ENCODE measurements at places on chromosomes 2 and 18.
A peak's percentile ranks its signal among the peaks of the same experiment; 100 is the strongest.

DNA sequence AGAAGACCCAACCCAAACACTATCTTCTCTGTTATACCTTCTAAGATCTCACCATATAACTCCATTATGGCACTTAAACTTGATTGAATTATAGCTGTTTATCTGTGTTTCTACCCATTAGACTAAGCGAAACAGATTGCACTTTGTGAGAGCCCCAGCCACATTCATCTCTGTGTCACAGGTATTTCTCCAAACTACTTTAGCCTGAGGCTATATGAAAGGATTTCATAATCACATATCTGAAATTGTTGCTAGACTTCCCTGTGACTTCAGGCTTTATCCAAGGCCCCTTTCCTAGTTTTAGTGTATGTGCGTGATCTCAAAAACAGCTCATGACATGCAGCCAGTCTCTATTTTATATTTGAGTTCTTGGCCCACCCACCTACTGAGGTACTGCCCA is 745.0 kb upstream of the ACVR2A start:
- DNase-seq, result no peak

- DNase-seq, result peak; percentile 26
Observed at GRCh38 chr2:180523621-180524340, 456.6 kb upstream of the UBE2E3 start.

GRCh38 chr18:66048406-66048805 is 297.6 kb downstream of the CDH7 start:
- DNase-seq, result no peak

DNA sequence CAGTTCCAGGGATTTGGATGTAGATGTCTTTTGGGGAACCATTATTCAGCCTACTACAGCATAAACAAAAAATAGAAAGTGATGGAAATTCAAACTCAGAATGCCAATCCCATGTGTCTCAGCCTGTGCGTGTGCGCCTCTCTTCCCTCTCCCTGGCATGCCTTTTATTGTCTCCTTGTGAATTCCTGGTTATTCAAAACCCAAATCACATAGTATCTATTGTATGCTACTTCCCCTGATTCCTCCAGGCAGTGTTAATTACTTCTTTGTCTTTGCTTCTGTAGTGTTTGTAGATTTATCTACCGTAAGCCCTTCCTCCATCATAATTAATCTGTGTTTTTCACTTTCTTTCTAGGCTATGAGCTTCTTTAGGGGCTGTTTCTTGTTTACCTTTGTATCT is 38.9 kb downstream of the RHBDD1 start:
- DNase-seq, result no peak

GRCh38 chr2:156841321-156841720 is 405.1 kb downstream of the GPD2 start:
- no peak for DNase-seq

GRCh38 chr18:44356566-44357157 is 324.0 kb upstream of the SETBP1 start:
- DNase-seq, result no peak

- DNase-seq, result no peak
Observed at GRCh38 chr2:9596621-9597311, 34.0 kb downstream of the YWHAQ start.

GRCh38 chr18:39685303-39685902 is 2119.8 kb upstream of the CELF4 start:
- no peak for DNase-seq

- no peak for DNase-seq
Observed at GRCh38 chr2:152505495-152505906, 170.5 kb downstream of the FMNL2 start.

- no peak for DNase-seq
Observed at GRCh38 chr2:86185517-86186212, 9.6 kb downstream of the IMMT start.

DNA sequence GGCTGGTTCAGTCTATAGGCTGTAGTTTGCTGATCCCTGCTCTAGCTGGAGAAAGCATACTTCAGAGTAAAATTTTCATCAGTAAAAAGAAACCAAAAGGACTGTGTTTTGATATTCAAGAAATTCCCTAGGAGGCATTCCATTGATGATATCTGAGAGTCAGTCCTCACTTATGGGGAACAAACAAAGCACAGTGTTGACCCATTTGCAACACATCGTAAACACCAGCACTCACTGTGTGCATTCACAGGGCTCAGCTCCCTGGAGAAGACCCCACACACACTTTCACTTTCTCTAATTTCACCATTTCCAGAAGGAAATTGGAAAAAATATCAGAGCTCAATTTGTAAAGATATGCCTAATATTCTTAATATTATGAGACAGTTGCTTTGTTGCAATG is 147.1 kb downstream of the PIEZO2 start:
- DNase-seq, result no peak

- DNase-seq, result no peak
Observed at GRCh38 chr18:63195326-63196159, 124.0 kb downstream of the BCL2 start.

DNA sequence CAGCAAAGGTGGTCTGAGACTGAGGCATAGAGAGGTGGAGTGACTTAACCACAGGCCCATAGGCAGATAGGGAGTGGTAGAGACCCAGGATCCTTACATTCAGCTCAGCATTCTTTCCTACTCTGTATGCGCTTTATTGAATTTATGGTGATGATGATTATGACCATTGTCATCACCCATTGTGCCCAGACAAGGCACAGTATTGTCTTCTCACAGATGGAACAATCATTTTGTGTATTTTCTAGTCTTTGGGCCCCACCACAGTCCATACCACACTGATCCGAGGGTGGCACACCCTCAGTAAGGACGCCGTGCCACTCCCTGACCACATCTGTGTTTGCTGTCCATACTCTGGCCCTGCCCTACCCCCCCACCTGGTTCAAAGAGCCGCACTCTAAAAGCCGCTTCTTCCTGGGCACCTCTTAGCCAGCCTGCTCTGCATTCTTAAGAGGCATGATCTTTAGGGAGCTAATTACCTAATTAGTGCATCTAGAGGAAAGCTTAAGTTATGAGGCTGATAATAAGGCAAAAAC is 179.6 kb upstream of the SMAD2 start:
- DNase-seq, result no peak

DNA sequence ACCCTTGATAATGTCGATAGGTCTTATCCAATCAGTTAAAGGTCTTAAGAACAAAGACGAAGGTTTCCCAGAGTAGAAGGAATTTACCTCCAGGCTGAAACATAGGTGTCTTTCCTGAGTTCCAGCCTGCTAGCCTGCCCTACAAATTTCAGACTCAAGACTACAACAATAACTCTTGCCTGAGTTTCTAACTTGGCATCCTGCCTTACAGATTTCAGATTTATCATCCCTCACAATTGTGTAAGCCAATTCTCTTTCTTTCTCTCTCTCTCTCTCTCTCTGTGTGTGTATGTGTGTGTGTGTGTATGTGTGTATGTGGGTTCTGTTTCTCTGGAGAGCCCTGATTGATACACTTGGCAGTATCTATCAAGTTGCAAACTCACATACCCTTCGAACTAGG is 37.2 kb upstream of the B4GALT6 start:
- DNase-seq, result no peak

DNA sequence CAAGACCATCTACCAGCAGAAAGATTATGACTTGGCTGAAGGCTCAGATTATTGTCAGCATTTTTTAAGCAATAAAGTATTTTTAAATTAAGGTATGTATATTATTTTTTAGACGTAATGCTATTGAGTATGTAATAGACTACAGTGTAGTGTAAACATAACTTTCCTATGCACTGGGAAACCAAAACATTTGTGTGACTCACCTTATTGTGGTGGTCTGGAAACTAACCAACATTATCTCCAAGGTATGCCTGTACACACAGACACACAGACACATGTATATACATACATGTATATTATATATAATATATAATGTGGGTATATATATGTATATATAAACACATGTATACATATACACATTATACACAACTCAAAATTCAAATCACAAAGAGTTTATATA is 9.1 kb upstream of the TMEFF2 start:
- no peak for DNase-seq

DNA sequence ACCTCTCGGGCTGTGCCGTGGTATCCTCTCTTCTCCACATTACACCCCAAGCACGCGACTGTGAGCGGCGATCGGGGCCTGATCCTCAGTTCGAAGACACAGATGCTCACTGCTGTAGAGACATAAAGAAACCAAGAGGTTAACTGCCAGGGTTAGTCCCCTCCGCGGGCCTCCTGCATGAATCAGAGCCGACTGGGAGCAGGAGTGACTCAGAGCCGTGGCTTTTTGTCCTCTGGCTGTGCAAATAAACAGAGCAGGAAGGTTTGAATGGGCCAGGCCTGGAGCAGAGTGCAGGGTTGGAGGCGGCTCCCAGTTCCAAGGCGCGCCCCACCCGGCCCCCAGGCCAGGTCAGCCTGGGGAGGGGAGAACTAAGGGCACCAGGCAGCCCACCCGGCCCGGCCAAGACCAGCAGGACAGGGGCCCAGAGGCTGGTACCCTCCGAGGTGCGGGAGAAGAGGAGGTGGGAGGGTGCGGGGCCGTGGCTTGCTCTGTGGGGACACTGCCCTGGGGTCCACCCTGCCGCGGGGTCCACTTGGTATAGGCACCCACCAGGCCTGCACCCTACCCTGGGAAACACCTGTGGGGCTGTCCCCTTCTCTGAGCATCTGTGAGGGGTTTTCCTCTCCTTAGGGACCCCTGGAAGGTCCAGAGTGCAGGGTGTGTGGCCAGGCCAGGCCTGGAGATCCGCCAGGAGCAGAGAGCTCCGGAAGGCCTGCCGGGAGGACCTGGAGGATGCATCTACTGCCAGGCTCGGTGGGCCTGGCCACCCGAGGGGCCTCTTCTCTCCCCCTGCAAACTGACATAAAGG is 16.5 kb downstream of the TWIST2 start:
- peak; percentile 63 for DNase-seq

GRCh38 chr2:20606198-20606597 is 44.7 kb downstream of the HS1BP3 start:
- no peak for DNase-seq

- no peak for DNase-seq
Observed at GRCh38 chr2:233384015-233384414, 29.7 kb downstream of the DGKD start.

DNA sequence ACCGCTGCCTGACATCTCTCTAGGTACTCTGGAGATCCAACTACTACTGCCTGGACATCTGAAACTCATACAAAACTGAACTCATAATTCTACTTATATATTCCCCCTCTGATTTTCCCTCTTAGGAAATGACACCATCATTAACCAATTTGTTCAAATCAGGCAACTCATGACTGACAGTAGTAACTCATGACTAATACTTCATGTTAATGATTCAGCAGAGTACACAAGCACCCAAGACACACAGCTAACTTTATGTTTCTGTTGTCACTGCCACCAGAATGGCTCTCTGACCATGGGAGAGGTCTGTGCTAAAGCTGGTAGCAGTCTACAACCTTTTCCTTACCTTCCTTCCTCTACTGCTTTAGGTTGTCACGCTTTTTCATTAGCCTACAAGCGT is 91.1 kb downstream of the ITSN2 start:
- peak; percentile 38 for DNase-seq

GRCh38 chr2:198374375-198375082 is 570.1 kb downstream of the PLCL1 start:
- peak; percentile 36 for DNase-seq

DNA sequence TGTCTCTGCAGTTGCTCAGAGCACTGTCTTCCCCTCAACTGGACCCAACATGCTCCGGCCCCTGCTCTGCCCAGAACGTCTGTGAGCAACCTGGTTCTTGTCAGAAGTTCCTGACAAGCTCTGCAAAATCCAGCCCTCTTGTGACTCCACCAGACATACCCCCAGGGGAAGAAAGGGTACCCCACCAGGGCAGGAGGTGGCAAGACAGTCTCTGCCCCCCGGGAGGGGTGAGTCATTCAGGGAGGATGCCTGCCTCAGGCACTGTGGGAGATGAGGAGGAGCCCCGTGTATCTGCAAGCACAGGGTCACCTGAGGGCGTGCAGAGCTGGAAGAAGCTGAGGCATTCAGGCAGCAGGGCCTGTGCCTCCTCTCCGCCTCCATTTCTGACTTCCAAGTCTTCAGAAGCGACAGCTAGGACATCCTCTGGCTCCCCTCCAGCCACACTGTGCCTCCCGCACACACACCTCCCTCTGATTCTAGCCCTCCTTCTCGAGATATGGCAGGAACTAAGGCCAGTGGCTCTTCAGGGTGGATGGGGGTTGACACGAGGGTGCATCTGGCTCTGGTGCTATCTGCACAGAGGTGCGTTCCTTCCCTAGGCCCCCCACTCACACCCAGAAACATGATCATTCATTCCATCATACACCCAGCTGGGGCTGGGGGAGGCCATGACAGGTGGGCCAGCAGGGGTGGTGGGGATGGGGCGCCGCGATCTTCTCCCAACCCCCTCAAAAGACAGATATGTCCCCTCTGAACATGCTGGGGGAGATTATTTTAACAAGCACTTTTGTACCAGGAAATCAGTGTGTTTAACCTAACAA is 222.2 kb downstream of the CYP26B1 start:
- DNase-seq, result no peak

DNA sequence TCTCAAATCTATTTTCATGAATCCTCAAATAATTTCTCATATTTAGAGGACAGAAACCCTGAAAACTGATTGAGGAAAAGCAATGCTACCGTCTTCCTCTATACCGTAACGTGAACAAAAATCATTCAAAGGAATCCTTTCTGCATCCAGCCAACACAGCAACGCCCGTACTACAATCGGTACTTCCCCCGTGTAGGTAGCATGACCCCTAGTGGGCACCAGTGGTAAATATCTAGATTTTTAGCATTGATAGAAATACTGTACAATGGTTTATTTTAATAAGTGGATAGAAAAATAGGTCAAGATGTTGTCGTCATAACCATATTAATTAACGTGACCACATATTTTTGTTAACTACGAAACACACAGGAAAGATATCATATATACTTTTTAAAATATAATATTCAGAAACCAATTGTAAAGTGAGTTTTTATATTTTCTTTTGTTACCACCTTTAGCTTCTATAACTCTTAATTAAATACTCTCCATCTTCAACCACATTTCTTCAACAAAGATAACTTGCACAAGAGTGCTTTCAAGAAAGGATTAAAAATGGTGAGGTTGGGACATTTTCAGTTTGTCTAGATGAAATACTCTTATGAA is 194.1 kb downstream of the SS18 start:
- DNase-seq, result peak; percentile 41

GRCh38 chr2:142291969-142292368 is 161.2 kb upstream of the LRP1B start:
- DNase-seq, result no peak

- no peak for DNase-seq
Observed at GRCh38 chr2:233380995-233381637, 26.8 kb downstream of the DGKD start.

- peak; percentile 59 for DNase-seq
Observed at GRCh38 chr2:71129902-71130151, 202 bp downstream of the MCEE start.

- no peak for DNase-seq
Observed at GRCh38 chr2:203261326-203262159, 22.7 kb downstream of the CYP20A1 start.

GRCh38 chr2:16090650-16091575 is 150.6 kb downstream of the MYCN start:
- DNase-seq, result no peak

GRCh38 chr2:170163411-170164065 is 14.4 kb upstream of the MYO3B start:
- no peak for DNase-seq

- DNase-seq, result no peak
Observed at GRCh38 chr18:62744076-62744968, 29.0 kb downstream of the PHLPP1 start.

GRCh38 chr18:48922801-48923730 is 27.7 kb downstream of the SMAD7 start:
- peak; percentile 73 for DNase-seq

GRCh38 chr2:138026111-138027020 is 62.1 kb downstream of the HNMT start:
- no peak for DNase-seq

All from foreskin melanocyte (primary cell).